ENCODE measurements at places on chromosomes 4 and X. TPM values are rescaled to one million over a fixed set of nuclear protein-coding genes. Genes with fewer than 3 reads are reported as not detected.

The TLR6 gene
- 1.1 TPM for total RNA-seq

The GAGE13 gene
- total RNA-seq: not detected

DNA sequence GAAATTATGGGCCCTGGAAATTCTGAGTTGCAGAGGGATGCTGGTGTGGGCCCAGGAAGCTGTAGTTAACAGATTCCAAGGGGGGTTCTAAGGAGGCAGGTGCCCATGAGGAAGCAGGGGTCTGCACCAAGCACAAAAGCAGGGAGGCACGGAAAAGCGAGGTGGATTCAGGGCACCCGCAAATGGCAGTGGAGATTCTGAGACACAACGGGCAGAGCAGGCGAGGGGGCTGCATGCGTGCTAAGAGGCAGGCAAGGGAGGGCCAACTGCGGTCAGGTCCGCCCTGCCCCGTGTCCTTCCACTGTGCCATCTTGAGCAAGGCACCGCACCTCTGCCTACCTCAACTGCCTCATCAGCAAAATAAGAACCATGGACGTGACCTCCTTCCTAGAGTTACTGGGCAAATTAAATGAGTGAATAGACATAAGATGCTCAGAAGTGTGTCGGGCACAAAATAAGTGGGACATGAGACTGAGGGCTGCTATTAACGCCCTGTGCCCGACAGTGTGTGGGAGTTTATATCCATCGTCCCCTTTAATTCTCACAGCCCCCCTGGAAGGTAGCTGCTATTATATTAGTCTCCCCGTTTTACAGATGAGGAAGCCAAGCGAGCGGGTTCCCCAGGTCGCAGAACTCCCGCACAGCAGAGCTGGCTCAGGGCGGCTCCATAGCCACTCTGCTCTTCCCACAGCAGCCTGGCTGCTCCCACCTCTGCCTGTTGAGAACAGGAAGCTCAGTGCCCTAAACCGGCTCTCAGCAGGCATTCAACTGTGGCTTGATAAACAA is 67.6 kb downstream of the PPP2R2C start:
- no peaks in the 10 kb centered on the region for H3K36me3 ChIP-seq
- no peak overlapping the region for H3K27ac ChIP-seq
- H3K27me3 ChIP-seq: peaks cover 58% of the 10 kb centered on the region
- H3K4me3 ChIP-seq: no peak overlapping the region
- no peak for DNase-seq

GRCh38 chr4:92265021-92265420 is 38.7 kb upstream of the GRID2 start:
- no peak for DNase-seq
- no peaks in the 10 kb centered on the region for H3K27me3 ChIP-seq
- no peaks in the 10 kb centered on the region for H3K4me1 ChIP-seq
- no peak overlapping the region for H3K4me3 ChIP-seq
- no peaks in the 10 kb centered on the region for H3K36me3 ChIP-seq

- H3K36me3 ChIP-seq: no peaks in the 10 kb centered on the region
- no peaks in the 10 kb centered on the region for H3K27me3 ChIP-seq
- H3K27ac ChIP-seq: no peak overlapping the region
- H3K4me1 ChIP-seq: no peaks in the 10 kb centered on the region
Observed at GRCh38 chr4:116122124-116122523, 963.3 kb downstream of the TRAM1L1 start.

- H3K4me1 ChIP-seq: no peaks in the 10 kb centered on the region
- no peaks in the 10 kb centered on the region for H3K36me3 ChIP-seq
- H3K27ac ChIP-seq: no peak overlapping the region
- no peak overlapping the region for H3K4me3 ChIP-seq
Observed at GRCh38 chrX:46713672-46714490, 45.0 kb downstream of the SLC9A7 start.

Measured in esophagus muscularis mucosa (tissue), 4 donors.